ENCODE measurements at places on chromosomes 5 and 9. TPM values are rescaled to one million over a fixed set of nuclear protein-coding genes. Genes with fewer than 3 reads are reported as not detected.

DNA sequence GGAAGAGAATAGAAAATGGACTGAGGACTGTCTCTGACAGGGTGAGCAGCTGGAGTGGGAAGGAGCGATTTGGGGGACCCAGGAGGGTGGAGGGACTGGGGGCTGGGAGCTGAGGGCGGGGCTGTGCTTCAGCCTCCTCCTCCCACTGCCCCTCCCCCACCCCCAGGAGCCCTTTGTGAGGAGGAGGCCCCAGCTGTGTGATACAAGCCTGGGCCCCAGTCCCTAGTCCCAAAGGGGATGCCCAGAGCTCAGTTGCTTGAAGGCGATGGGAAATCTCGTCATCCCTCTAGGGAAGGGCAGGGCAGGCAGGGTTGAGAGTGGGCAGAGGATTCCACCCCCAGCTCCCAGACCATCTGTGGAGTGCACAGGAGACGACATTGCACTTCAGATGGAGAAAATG lies at the start of gene SPATA31E1:
Gene SPATA31E1, plus strand, starts transcription at position 251 of the 400 bp plus-strand sequence. Its CDS starts 15 bp downstream, at position 266.
- DNase-seq = no peak

GRCh38 chr9:99238331-99238730 lies 16.2 kb downstream of the SEC61B start:
- DNase-seq = no peak

The LRRC70 gene
- total RNA-seq = 1.4 TPM

GRCh38 chr5:126358525-126358924 lies 64.7 kb upstream of the GRAMD2B start:
- DNase-seq = no peak

The TNC gene
- 0.67 TPM for total RNA-seq

DNA sequence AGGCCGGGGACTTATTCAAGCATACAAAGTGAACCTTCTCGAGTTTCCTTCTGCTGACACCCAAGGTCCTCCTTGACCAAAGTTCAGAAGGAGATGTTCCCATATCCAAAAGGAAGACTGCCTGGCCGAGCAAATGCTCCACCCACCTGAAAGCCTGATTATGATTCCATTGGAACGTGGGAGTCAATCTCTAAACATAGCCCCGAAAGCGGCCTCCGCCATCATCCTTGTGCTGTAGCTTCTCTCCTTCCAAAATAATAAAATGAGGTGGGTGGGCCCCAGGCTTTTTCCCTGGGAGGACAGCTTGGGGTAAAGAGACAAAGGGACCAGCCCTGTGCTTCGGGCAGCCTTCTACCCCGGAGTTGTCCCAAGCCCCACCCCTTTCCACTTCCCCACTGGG lies 355.6 kb upstream of the SLC30A5 start:
- no peak for DNase-seq

The OR4F3 gene
- total RNA-seq = not detected

The NPR3 gene
- 0.07 TPM for total RNA-seq

The SLC6A19 gene
- total RNA-seq = not detected

DNA sequence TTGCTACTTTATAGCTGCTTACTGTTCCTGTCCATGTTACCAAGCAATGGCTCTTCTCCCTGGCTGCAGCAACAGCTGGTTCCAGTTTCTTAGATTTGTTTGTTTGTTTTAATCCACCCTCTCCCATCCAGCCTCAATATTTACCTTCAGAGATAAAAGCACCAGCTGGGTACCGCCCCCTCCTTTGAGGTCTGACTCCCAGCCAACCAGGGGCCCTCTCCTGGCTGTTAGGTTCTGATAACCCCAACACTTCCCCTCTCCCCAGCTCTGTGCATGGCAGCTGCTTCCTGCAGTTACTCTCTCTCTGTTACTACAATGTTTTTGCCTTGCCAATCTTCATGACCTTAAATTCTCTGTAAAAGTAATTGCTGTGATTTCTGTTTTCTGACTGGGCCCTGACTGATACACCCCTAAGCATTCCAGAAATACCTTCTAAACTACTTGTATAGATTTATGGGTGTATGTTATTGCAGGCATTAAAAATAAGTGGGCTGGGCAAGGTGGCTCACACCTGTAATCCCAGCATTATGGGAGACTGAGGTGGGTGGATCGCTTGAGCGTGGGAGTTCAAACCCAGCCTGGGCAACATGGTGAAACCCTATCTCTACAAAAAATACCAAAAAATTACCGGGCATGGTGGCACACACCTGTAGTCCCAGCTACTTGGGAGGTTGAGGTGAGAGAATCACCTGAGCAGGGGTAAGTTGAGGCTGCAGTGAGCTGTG lies 2.6 kb upstream of the GCNT1 start:
- peak; percentile 73 for DNase-seq

DNA sequence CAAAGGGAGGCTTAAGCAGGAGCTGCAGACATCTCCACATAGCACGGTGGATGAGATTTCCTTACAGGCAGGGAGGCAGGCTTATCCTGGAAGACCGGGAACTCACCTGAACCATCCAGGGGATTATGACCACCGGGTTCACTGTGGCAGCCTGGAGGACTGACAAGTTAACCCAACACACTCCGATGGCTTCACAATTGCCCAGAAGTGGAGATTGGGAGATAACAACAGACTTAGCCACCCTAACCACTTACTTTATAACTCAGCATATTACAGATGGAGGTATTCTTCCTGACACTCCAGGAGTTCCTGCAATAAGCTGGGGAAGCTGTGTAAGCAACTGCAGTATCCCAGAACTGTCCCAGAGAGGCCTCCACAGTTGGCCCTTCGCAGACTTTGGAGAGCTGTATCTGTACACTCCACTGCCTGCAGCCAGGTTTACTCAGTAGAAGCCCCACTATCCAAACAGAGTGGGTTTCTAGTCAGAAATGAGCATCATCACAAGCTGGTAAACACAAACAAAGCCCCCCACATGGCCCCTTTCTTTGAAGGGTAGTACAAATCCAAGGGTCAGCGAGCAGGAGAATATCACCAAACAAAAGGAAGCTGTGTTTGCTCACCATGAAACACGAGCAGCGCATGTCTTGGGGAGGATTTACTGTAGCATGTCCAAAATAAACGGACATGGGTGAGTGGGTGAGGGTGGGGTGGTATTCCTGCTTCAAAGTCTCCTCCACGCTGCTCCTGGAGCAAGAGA lies 462.2 kb downstream of the RASEF start:
- DNase-seq = no peak

DNA sequence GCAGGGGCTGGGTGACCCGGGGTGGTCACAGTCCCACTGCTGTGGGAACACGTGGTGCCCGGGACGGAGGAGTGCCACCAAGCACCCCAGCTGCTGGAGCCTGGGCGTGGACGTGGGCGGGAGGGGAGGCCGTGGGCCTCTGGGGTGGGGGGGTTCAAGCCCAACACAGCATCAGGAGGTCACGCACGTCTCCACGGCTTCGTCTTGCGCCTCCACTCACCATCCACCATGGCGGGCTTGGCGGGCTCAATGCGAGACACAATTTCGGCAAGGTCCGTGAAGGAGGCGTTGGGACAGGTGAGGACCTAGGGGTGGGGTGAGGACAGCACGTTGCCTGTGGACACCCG lies 2.2 kb upstream of the NSMF start:
- no peak for DNase-seq

DNA sequence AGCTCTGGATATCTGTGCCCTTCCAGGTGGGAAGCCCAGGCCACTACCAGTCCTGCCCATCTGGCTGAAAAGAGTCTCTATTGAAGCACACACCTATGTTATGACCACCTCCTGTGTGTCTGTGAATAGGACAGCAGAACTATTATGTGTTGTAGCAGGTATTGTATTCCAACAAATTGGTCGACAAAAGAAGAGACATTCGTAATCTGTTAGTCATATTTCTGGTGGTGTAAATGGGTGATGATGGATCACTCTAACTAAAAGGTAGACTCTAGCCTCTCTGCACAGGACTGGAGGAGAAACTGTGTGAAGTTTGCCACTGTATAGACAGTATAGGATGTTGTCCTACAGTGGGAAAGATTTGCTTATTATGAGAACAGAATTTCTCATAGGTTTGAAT lies 416.1 kb downstream of the TMEM38B start:
- DNase-seq = no peak

GRCh38 chr5:60677850-60678664 lies 21.9 kb downstream of the DEPDC1B start:
- peak; percentile 61 for DNase-seq

The CAMSAP1 gene
- total RNA-seq = 30.7 TPM

GRCh38 chr5:160550075-160550474 lies 128.4 kb downstream of the PTTG1 start:
- DNase-seq = no peak

The FBN2 gene
- total RNA-seq = 11.8 TPM

The FOXD4L6 gene
- not detected for total RNA-seq

- no peak for DNase-seq
These were observed 62.4 kb downstream of the RAI14 start for GRCh38 chr5:34718516-34718915.

The DMRT3 gene
- 0.24 TPM for total RNA-seq

The SLC34A1 gene
- 0.05 TPM for total RNA-seq

- no peak for DNase-seq
These were observed 707 bp upstream of the RIMOC1 start for GRCh38 chr5:41903382-41903891.

- no peak for DNase-seq
These were observed 4.7 kb downstream of the TNFSF8 start for GRCh38 chr9:114925672-114926071.

DNA sequence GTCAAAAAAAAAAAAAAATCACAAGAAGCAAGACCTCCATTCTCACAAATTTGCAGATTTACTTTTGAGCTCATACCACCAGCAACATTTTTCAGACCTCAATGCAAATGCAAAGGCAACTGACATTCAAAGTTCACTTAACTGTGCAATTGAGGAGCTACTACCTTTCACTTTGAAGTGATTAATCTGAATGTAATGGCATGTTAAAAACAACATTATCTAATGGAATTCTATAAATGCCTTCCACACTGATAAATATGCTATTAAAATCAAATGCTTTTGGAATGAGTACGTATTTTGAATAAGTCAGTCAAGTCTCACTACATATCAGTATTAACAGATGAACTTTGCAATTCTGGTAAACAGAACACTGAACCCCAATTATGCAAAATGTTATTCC lies 32.3 kb downstream of the UBQLN1 start:
- DNase-seq = no peak

DNA sequence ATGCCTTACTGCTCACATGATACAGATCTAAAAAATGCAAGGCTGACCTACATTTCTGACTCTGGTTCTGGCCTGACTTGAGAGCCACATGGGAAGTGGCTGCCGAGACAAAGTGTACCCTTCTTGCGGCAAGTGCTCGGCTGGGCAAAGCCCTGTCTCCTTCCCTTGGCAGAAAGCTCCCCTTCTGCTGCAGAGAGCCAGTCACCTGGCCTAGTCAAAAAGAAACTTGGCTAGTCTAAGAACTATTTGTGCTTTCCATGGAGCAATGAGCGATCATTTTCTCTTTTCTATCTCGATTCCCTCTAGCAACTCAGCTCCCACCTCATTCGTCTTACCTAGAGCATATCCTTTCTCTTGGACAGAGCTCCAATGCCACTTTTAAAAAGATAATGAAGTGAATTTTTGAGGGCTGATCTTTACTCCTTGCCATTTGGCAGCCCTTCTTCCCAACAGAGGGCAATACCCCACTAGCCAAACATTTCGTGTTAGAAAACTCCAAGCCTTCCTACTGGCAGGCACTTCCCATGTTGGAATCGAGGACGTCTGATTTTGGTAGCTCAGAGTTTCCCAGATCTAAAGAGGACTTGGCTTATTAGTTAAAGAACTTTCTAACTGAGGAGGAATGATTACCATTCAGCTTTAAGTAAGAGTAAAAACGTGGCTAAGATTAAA lies 108.1 kb upstream of the PRRC1 start:
- DNase-seq = no peak

The CORO2A gene
- total RNA-seq = 12.5 TPM

- DNase-seq = no peak
These were observed 2245.5 kb upstream of the WWC1 start for GRCh38 chr5:166045961-166046360.

DNA sequence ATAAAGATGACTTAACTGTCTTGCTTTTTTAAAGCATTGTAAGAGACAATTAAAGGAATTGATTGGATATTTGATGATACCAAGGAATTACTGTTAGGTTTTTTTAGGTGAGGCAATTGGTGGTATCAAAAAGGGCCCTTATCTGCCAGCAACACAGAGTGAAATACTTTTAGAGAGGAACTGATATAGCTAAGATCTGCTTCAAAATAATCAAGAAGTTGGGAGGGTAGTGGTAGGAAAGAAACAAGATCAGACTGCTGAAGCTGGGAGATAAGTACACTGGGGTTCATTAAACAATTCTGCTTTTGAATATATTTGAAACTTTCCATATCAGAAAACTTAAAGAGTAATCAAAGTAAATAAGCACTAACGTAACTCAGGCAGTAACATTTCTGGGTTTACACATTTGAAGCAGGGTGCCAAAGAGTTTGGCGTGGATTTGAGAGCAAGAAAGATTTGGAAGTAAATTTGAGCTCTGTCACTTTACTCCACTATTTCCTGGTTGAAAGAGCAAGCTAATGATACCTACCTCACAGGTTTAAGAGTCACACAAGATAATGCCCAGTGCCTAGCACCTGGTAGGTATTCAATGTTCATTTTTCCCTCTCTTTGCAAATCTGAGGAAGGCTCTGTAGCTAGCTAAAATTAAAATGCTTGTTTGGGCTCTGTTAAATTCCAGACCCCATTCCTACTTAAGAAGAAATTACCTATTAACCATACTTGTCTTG lies 6.9 kb downstream of the ERMP1 start:
- DNase-seq = no peak

The SHOC1 gene
- total RNA-seq = not detected

DNA sequence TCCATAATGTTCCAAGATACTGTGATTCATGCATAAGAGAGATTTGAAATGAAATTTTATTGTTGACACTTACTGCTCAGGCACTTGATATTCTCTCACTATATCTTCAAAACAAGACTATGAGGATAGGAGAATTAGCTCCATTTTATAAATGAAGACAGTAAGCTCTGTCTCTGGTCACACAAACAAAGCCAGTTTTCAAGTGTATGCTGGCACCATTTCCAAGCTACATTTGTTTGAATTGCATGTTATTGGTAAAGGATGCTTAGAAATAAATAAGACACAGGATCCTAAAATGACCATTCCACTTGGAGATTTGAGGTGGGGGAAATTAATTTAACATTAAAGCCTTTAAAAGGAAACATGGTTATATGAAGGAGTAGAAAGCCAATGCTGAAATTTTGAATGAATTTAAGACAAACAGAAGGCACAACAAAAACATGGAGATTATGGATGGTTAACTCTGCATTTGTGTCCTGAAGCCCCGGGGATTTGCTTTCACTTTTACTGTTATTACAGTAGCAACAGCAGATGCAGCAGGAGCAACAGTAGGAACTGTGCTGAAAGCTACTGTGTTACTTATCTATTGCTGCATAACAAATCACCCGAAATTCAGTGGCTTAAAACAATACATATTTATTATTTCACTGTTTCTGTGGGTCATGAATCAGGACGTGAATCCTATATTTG lies 79.7 kb upstream of the ASTN2 start:
- DNase-seq = peak; percentile 12

- DNase-seq = no peak
These were observed 29.2 kb downstream of the NKD2 start for GRCh38 chr5:1037671-1038416.

All from A172 (cell line).